ENCODE measurements at places on chromosomes 4 and X. TPM values are rescaled to one million over a fixed set of nuclear protein-coding genes. Genes with fewer than 3 reads are reported as not detected.

The PARM1 gene
- 0.19 TPM for total RNA-seq

The WWC2 gene
- 7.8 TPM for total RNA-seq

The CXorf66 gene
- total RNA-seq = not detected

The GABRB1 gene
- total RNA-seq = not detected

The JADE3 gene
- 1.2 TPM for total RNA-seq

The PTCHD1 gene
- not detected for total RNA-seq

The WNK3 gene
- total RNA-seq = 0.35 TPM

The MAGEB3 gene
- not detected for total RNA-seq

The EDA2R gene
- 0.34 TPM for total RNA-seq
